Cerebellum (tissue), 4 donors: ENCODE measurements at places on chromosomes 2 and 18. TPM values are rescaled to one million over a fixed set of nuclear protein-coding genes. Genes with fewer than 3 reads are reported as not detected.

The SPP2 gene
- not detected for total RNA-seq

The SLC38A11 gene
- 4.4 TPM for total RNA-seq

The SLC66A2 gene
- 26.4 TPM for total RNA-seq

The DLX1 gene
- total RNA-seq, result not detected

The COL4A4 gene
- 3.0 TPM for total RNA-seq

The FTCDNL1 gene
- total RNA-seq, result 4.1 TPM

The SLC4A1AP gene
- 20.4 TPM for total RNA-seq

The CYBRD1 gene
- total RNA-seq, result 16.3 TPM

The PCARE gene
- total RNA-seq, result 1.5 TPM

The UGT1A10 gene
- not detected for total RNA-seq

The LCT gene
- total RNA-seq, result 0.09 TPM

The SPHKAP gene
- 17.6 TPM for total RNA-seq

The EML6 gene
- 23.0 TPM for total RNA-seq

The ADD2 gene
- total RNA-seq, result 119 TPM

The GNLY gene
- total RNA-seq, result not detected

The DIPK1C gene
- total RNA-seq, result 4.9 TPM

The SPATA3 gene
- total RNA-seq, result not detected

The C1QL2 gene
- 0.27 TPM for total RNA-seq

The AGXT gene
- total RNA-seq, result not detected

The POTEE gene
- 0.18 TPM for total RNA-seq

The PTCD3 gene
- total RNA-seq, result 124 TPM

The GALNT3 gene
- total RNA-seq, result 2.5 TPM

The GPR155 gene
- 13.5 TPM for total RNA-seq

The INHBB gene
- total RNA-seq, result 6.1 TPM

The ARHGAP15 gene
- total RNA-seq, result 2.9 TPM

The IFT172 gene
- total RNA-seq, result 48.3 TPM
